ENCODE measurements at places on chromosomes 11 and 22.

- no peak for DNase-seq
Observed at GRCh38 chr11:68843703-68844312, 2.1 kb upstream of the CPT1A start.

GRCh38 chr11:44760917-44761550, 34.3 kb downstream of the TSPAN18 start:
- DNase-seq: no peak

GRCh38 chr11:44199298-44199697, 103.8 kb downstream of the EXT2 start:
- no peak for DNase-seq

DNA sequence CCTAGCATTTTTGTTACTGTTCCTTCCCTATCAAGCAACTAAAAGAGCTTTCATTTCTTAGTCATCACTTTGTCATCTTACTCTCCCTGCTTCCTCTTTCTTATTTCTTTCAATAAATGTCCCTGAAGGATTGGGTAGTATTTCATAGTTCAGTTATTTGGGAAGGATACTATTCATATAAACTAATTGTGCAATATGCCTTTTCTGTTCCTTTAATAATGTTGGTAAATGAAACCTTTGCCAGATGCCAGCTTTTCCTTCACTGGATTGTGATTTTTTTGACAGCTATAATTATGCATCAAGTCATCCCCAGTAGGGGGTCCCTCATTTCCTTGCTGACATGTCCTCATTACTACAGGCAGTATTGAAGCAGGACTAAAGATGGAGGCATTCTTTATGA, 101.7 kb downstream of the ATM start:
- DNase-seq: no peak

GRCh38 chr11:121544956-121545355, 92.2 kb upstream of the SORL1-AS1 start:
- DNase-seq: no peak

DNA sequence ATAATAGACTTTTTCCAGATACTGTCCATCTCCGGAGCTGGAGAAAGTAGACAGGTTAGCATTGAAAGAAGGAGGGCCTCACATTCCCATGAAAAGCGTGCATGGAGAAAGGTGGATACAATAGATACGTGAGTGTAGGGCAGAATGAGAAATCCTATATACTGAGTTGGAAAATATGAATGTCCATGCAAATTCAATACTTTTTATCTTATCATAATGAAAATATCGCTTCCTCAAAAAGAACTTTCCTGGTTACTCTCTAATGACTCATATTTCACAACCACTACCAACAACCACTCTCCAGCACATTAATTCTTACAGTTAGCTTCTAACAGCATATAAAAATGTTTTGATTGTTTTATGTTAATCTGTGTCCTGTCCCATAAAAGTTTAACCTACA, 22.0 kb upstream of the MS4A6A start:
- no peak for DNase-seq

- no peak for DNase-seq
Observed at GRCh38 chr11:112797092-112797491, 164.1 kb upstream of the NCAM1 start.

DNA sequence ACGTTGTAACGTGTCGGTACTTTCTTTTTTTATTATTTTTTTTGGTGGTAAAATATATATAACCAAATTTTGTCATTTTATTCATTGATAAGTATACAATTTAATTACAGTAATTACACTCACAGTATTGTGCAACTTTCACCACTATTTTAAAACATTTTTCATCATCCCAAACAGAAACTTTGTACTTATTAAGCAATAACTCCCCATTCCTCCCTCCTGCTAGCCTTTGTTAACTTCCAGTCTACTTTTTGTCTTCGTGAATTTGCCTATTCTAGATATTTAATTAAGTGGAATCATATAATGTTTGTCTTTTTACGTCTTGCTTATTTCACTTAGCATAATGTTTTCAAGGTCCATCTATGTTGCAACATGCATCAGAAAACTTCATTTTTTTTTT, 58.5 kb downstream of the STIM1 start:
- no peak for DNase-seq

DNA sequence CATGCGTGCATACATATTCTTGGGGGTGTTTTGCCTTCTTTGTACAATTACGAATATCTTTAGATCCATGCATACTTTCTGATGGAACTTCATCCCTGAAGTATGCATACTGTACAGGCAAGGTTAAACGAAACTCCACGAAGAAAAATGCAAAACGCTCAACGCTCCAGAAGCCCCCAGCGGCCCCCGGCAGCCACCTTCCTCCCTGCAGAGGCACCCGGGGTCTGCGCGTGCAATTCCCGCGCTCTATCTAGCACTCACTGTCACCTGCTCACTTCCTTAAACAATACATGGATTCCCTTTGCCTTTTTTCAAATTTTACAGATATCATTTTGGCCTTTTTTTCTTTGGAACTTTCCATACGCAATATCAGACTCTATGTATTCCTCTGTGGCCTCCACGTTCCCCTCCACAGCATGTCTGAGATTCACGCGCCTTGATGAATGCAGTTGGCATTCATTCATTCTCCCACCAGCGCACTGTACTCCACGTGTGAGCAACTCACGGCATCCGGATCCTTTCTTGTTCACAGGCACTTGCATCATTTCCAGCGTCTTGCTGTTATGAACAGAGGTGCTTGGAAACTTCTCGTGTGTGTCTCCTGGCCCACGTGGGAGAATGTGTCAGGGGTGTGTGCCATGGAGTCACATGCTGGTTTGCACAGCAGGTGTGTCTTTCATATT, 214.3 kb downstream of the CTTN start:
- no peak for DNase-seq

DNA sequence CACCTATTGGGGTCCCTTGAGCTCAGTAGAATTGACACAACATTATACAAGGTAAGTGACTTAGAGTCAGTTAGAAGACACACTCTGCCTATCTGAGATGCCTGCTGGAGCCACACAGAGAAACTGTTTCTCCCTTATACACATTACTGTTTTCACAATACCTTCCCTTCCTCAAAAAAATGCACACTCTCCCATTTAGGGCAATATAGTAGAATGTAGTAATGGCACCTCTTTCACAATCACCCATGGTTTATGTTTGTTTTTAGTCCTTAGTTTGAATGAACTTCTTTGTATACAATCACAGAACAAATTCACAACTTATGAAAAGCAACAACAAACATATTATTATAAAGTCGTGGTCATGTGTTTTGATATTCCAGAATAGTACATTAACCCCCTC, 14.3 kb downstream of the OR52H1 start:
- DNase-seq: no peak

GRCh38 chr22:17872471-17872870, 98.2 kb upstream of the BID start:
- DNase-seq: no peak

GRCh38 chr11:34613552-34614056, 7.3 kb upstream of the EHF start:
- DNase-seq: no peak

DNA sequence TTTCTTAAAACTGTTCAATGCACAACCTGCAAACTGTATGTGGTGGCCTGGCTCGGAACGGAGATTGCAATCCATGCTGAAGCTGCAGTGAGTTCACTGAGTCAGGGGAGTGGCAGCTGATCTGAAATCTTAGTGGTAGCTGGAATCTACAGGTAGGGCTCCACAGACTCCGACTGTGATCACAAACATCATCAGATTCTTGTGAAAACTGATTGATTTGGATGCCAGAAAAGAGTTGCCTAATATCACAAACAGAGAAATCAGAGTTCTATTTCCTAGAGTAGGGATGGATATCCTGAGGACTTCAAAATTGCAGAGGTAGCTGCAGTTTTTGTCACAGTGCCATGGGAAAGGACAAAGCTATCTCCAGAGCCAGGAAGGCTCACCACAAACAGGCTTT, 57.5 kb upstream of the SC5D start:
- no peak for DNase-seq

DNA sequence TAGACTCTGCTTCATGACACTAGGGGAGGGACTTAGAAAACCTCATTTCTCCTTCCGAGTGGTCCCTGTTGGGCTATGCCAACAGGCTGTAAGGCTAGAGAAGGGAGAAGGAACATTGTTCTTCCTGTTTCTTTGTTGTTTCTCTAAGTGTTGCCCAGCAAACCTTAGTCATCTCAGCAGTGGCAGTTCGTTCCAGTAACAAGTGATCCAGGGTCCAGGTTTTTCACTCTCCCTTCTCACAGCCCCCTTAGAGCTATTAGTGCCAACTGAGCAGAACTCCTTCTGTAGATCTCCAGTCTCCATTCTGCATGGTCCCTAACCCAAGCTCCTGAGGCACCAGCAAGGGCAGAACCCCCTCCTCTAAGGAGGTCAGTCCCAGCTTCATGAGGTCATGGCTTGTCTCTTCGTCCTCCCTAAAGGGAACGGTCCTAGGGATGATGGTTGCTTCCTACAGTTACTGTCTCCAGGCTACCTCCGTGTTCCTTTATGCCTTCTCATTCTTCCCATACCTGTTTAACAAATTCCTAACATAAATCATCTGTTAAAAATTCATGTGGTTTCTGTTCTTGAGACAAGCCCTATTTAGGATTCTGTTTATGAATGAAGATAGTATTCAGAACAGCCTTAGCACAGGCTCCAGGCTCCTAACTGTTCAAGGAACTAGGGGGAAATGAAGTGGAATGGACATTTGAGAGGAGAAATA, 168.6 kb upstream of the UBASH3B start:
- no peak for DNase-seq

DNA sequence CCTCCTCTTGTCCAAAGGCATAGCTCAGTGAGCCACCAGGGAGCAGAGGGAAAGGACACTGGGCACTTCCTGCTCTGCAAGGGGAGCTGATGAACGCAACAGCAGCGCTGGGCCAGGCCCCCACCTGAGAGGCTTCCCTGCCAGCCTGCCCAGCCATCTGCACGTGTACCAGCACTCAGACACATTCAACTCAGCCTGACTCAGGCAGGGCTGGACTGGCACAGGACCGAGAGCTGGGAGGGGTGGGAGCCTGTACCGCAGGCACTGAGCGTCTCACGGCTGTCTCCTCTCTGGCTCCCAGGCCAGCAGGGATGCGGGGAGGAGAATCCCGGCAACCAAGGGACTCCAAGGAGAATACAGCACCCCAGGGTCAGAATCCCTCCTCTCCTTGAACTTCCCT, 411.8 kb downstream of the CTTN start:
- no peak for DNase-seq

DNA sequence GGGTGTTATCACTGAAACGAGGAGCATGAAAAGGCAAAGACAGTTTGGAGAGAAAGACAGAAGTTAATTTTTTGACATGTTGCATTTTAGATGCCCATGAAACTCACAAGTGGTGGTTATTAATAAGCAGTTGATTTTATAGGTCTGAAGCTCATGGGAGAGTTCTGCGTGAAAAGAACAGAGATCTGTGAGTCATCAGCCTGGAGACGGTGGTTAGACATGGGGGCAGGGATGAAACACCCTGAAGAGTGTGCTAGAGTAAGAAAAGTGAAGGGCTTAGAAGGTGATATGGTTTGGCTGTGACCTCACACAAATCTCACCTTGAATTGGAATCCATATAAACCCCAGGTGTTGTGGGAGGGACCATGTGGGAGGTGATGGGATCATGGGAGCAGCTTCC, 289.1 kb upstream of the ISX start:
- DNase-seq: no peak

GRCh38 chr11:59555601-59556114, 44.3 kb downstream of the OR4D9 start:
- DNase-seq: no peak

DNA sequence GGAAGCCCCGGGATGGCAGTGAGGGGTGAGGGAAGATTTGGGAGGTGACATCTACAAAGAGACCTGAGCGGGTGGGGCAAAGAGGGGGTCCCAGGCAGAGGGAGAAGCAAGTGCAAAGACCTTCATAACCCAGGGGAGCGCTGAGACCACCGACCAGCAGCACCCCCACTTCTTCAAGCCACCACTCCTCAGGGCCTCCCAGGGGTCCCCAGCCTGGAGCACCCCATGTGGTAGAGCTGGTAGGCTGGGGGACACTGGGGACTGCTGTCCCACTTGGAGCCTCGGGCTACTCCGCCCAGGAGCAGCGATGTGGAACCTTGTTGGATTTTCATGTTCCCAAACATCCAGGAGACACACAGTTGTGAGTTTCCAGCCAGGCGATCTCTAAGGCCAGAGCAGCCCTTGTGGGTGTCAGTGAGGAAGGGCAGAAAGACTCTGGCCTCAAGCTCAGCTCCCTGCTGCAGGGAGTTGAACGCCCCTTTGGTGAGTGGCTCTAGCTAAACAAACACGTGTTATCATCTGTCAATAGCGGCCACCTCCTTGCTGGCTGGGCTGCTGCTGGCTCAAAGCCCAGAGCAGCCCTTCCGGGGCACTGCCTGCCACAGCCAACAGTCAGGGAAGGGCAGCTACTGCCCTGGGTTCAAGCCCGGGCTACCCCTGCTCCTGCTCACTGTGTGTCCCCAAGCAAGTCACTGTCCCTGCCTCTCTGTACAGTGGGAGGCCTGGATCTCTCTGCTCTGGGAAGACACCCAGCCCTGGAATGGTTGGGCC, 25.7 kb upstream of the CHKA start:
- no peak for DNase-seq

DNA sequence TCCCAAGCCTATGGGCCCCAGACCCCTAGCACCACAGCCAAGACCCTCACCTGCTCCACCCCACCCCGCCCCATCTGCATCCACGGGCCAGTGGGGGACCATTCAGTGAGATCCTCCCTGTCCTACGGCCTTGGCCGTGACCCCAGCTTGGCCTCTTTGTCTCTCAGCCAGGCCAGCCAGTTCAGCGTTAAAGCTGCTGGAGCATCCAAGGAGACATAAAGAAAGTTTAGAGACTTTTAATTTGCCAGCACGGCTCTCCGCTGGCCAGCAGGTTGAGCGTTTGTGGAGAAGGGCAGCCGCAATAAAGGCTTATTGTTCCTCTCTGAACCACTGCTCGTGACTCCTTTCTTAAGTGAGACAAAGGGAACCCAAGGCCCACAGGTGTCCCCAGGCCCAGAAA, 49.3 kb upstream of the LMO1 start:
- DNase-seq: no peak

DNA sequence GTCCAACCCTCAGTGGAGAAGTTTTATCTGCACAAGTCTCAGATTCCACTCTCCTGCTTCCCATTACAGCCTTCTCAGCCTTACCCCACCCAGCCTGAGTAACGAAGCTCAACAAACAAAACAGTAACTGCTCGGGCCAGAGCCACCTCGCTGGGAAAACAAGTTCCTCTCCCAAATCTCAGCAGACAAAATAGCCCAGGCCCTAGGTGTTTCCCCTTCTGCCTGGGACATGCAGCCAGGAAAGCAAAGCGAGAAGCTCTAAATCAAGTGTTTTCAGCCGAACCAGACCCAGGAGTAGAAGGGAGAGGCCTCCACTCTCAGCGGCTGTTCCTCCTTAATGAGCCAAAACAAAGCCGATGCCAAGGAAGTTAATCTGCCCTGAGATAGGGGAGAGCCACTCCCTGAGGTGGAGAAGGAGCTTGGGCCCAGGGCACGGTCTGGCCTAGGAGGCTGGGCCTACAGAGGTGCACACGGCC, 44.0 kb downstream of the LIF start:
- DNase-seq: no peak

Measured in ascending aorta (tissue), 2 donors.